Heart right ventricle (tissue), 16 donors: ENCODE measurements at places on chromosomes 4 and X.

DNA sequence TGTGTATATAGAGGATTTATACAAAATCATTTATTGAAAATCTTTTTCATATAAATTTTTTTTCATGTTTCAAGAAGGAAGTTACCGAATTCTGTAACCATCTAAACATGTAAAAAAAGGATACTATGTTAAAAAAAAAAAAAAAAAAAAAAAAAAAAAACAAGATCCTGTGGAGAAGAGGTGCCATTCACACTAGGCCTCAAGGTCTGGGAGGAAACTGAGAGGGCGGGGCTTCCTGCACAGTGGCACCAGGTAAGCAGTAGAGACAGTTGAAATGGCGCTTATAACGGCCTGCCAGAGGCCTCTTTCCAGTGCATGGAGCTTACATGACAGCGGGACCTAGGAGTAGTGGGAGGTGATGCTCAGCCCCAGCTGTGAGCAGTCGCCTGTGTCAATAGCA lies 17.5 kb downstream of the TRAPPC2 start:
- no peak for DNase-seq
- peaks cover 11% of the 10 kb centered on the region for H3K4me1 ChIP-seq
- H3K27me3 ChIP-seq, result no peaks in the 10 kb centered on the region

- peak; percentile 13 for DNase-seq
- peak overlapping the region; percentile 85 for H3K27ac ChIP-seq
- no peaks in the 10 kb centered on the region for H3K36me3 ChIP-seq
- peak overlapping the region; percentile 51 for H3K4me3 ChIP-seq
These were observed 441.9 kb downstream of the INPP4B start for GRCh38 chr4:142404191-142404611.

DNA sequence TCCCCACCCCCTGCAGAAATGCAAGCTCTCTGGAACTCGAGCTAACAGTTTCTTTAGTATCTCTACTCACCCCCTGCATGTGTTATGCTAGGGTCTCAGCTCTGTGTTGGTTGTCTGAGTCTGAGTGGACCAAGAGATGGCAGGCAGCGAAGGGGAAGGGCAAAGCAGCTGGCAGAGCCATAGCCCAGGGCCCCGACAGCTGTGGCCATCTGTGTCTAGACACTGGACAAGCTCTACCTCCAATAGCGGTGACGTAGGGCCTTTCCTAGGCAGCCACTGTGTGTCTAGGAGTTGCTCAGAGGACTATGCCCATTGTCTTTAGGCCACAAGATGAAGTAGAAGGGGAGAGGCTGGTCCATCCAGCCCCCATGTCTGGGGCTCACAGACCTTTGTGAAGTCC lies 79.2 kb downstream of the EFNB1 start:
- H3K36me3 ChIP-seq, result no peaks in the 10 kb centered on the region
- H3K27me3 ChIP-seq, result no peaks in the 10 kb centered on the region
- H3K4me3 ChIP-seq, result no peak overlapping the region
- DNase-seq, result no peak

DNA sequence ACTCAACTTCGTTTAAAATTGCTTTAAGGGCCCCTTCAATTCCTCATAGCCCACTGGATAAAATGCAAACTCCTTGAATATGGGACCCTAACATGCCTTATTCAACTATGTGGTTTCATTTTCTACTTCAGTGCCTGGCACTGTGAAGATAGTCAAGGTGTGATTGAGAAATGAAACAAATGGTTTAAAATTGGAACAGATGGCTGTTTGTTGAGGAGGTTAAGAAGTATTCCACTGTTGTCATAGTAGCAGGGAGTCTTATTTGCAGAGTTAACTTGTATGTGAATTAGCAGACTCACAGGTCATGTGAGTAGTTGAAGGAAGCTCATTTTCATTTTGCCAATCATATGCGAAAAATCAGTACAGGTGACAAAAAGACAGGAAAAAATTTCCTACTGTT lies 593.3 kb downstream of the KCTD8 start:
- DNase-seq, result no peak
- no peaks in the 10 kb centered on the region for H3K4me1 ChIP-seq
- H3K27me3 ChIP-seq, result no peaks in the 10 kb centered on the region
- no peak overlapping the region for H3K4me3 ChIP-seq
- no peaks in the 10 kb centered on the region for H3K36me3 ChIP-seq

- no peaks in the 10 kb centered on the region for H3K36me3 ChIP-seq
- H3K27ac ChIP-seq, result no peak overlapping the region
- DNase-seq, result no peak
These were observed 77.8 kb upstream of the NFKB1 start for GRCh38 chr4:102423375-102423774.
